ENCODE measurements at places on chromosomes 7 and 10. TPM values are rescaled to one million over a fixed set of nuclear protein-coding genes. Genes with fewer than 3 reads are reported as not detected.
A peak's percentile ranks its signal among the peaks of the same experiment; 100 is the strongest.

DNA sequence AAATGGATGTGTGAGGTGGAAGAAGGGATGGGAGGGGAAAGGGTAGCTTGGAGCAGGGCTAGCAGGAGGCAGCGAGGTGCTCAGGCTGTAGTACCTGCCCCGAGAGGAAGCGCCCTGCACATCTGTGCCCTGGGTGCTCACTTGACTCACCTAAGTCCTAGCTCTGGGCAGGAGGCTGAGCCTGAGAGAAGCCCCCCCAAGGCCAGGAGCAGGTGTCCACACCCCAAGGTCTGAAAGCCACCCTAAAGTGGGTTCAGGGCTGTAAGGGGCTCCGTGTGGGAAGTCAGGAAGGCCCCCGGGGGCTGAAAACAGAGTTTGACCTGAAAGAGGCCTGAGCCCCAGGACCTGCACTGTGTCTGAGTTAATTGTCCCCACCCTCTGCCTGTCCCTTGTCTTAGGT is 95.8 kb upstream of the PODXL start:
- no peak for DNase-seq

- DNase-seq = no peak
These were observed 716.7 kb downstream of the CCSER2 start for GRCh38 chr10:85045046-85045445.

DNA sequence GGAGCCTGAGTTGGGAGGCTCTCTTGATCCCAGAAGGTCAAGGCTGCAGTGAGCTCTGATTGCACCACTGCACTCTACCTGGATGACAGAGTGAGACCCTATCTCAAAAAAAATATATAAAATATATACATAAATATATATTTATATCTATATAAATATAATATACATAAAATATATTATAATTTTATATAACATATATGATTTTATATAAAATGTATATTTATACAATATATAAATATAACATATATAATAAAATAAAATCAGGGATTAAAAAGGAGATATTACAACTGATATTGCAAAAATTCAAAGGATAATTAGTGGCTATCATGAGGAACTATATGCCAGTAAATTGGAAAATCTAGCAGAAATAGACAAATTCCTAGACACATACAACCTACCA is 353.5 kb upstream of the HPS1 start:
- no peak for DNase-seq

- peak; percentile 36 for DNase-seq
These were observed 46.7 kb upstream of the PLCE1 start for GRCh38 chr10:93947055-93947454.

GRCh38 chr10:106711313-106711906 is 453.1 kb downstream of the SORCS1 start:
- peak; percentile 63 for DNase-seq

GRCh38 chr10:85527616-85528317 is 838.8 kb downstream of the GRID1 start:
- no peak for DNase-seq

The HIBADH gene
- total RNA-seq = 46.4 TPM

DNA sequence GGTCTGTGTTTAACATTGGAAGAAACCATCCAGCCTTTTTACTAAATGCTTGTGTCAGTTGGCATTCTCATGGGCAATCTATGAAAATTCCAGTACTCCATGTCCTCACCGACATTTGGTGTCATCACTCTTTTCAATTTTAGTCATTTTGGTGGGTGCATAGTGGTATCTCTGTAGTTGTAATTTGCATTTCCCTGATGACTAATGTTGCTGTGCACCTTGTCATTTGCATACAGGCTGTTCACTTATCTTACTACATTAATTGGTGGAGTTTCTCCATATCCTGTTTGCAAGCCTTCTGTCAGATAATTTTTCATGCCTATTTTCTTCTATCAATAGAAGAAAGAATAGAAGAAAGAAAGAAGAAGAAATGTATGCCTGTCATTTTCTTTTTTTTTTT is 73.7 kb downstream of the PLPP4 start:
- no peak for DNase-seq

DNA sequence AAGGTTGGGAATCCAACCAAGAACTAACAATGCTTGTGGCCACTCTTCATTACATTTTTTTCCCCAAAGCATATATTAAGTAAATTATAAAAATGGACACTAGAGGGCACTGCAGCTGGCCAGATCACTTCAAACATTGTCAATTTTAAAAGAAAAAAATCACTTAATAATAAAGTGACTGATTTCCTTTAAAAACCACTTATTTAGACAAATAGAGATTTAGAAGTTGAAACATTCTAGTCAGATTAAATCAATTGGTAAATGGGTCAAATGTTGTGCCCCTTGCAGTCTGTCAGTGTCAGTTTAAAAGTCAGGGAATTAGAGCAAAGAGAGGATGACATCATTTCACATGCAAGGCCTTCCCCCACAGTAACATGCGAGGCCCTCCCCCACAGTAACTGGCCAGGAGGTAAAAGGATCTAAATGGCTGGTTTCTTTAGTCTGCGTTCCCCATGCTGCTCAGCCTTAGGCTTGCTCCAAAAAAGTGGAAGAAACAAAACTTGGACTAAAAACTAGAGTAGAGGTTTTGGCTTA is 177.9 kb downstream of the SKAP2 start:
- DNase-seq = no peak

DNA sequence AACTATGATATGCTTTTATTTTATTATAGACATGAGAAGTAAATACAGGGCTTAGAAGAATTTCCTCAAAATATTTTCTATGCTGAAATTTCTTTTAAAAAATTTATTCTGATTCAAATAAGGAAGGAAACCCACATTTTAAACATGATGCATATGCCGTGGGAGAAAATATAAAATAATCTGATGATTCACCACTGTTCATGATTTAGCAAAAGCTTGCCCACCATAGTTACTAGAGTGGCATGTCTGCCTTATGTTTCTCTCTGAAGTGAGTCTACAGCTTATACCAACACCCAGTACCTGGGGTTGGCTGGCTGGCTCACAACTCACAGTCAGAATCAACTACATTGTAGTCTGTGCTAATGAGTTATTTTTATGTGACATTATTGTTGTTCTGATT is 102.0 kb downstream of the GNAI1 start:
- DNase-seq = no peak

DNA sequence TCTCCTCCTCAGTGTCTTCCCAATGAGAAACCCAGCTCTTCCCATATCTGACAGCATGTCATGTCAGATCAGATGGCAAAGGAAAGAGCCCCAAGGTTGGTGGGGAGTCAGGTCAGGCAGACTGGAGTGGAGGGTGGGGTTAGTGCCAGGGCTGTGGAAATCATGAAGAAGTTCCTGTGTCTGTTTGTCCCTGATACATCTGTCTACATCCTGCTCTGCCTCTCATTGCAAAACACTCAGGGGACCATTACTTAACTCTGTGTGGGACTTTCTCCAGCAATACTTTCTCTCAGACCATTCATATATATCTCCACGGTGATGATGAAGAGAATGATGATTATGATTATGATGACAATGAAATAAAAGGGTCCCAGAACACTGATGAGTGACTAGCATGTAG is 3.3 kb downstream of the PRRT4 start:
- DNase-seq = no peak

The WASHC2A gene
- 25.7 TPM for total RNA-seq

DNA sequence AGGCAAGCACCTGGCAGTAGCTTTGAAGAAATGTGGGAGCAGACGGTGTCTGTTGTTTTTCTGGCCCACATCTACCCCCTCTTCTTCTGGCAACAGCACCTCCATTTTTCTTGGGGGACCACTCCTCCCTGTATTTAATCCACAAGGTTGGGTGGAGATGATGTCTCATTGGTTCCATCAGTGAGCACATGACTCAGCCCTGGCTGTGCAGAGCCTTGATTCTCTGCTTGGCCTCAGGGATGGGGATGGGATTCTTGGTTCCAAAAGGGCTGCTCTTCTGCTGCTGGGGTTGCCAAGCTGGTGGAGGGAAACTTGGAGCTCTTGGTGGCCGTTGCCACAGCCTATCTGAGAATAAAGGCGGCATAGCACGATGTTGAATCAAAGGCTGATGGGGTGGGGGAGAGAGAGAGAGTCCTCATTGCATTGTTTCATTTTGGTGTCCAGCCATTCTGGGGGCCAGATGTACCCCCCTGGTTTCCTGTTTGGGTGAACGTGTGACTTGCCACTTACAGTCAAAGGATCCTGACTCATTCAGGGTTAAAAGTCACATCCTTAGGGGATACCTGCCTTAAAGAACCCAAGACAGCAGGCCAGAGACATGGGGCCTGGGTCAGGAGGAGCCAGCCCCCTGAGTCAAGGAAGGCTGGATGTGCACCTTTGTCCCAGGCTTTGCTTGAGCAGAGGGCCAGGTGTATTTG is 25.9 kb downstream of the GRK5 start:
- no peak for DNase-seq
